ENCODE measurements at places on chromosomes 13 and 19.

- no peak for DNase-seq
These were observed 48.1 kb upstream of the TSHZ3 start for GRCh38 chr19:31397308-31397707.

DNA sequence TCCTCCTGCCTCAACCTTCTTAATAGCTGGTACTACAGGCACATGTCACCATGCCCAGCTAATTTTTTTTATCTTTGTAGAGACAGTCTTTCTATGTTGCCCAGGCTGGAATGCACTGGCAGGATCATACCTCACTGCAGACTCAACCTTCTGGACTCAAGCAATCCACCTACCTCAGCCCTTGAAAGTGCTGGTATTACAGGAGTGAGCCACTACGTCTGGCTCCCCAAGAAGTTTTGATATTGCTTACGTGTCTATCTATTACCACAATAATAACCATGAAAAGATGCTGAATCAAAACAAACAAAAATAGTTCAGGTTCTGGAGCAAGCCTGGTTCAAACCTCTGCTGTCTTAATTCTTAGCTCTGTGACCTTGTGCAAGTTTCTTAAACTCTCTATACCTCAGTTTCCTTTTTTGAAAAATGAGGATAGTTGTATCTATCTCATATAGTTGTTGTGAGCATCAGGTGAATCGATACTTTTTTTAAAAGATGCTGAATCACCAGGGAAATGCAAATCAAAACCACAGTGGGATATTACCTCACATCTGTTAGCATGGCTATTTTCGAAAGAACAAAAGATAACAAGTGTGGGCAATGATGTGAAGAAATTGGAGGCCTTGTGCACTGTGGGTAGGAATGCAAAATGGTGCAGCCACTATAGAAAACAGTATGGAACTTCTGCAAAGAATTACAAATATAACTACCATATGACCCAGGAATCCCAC, 19.0 kb upstream of the LEUTX start:
- no peak for DNase-seq

- no peak for DNase-seq
These were observed 53.7 kb upstream of the MAB21L1 start for GRCh38 chr13:35530147-35530546.

DNA sequence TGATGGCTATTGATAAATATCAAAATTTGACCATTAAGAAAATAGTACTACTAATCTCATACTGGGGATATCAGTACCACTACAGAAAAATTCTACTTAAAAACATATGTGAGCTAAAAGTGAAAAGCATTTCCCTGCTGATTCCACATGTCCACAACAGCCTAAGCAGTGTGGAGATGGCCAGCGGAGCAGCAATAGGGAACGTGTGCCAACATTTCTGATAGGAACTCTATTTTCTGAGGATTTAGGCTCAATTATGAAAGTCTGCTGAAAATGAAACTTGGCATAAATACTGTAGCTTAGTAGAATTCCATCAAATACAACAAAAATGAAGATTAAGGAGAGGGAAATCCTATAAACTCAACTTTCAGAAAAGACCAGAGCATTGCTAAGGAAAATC, 311.6 kb downstream of the ENOX1 start:
- no peak for DNase-seq

GRCh38 chr19:32570081-32570785, 10.8 kb upstream of the PDCD5 start:
- DNase-seq = no peak

DNA sequence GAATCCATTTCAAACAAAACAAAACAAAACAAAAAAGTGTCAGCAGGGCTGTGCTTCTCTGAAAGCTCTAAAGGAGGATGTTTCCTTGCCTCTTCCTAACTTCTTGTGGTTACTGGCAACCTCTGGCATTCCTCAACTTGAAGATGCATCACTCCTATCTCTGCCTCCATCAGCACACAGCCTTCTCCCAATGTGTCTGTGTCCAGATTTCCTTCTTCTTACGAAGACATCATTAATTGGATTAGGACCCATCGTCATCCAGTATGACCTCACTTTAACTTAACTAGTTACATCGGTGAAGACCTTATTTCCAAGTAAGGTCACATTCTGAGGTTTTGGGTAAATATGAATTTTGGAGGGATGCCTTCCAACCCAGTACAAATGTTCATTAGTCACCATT, 33.8 kb upstream of the GTF2F2 start:
- DNase-seq = no peak

DNA sequence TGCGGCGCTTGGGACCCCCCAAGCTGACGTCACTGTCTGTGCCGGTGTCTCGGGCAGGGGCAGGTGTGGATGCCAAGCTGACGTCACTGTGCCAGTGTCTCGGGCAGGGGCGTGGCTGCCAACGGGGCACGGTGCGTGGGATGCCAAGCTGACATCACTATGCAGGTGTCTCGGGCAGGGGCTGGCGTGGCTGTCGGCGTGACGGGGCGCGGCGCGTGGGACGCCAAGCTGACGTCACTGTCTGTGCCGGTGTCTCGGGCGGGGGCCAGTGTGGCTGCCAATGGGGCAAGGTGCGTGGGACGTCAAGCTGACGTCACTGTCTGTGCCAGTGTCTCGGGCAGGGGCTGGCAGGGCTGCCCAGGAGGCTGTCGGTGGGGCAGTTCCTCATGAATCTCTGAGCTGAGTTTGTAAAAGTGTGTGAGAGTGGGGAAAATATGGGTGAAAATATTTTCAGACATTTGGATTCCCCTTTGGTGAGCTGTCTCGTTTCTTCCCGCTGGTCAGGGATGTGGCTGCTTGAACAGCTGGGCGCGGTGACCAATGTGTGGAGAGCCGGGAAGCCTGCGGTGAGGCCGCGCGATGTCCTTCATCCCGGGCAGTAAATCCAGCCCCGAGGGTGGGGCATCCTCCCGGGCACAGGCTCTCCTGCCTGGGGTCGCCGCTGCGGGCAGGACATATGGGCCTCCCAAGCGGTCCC, 25.2 kb downstream of the MCF2L start:
- no peak for DNase-seq

DNA sequence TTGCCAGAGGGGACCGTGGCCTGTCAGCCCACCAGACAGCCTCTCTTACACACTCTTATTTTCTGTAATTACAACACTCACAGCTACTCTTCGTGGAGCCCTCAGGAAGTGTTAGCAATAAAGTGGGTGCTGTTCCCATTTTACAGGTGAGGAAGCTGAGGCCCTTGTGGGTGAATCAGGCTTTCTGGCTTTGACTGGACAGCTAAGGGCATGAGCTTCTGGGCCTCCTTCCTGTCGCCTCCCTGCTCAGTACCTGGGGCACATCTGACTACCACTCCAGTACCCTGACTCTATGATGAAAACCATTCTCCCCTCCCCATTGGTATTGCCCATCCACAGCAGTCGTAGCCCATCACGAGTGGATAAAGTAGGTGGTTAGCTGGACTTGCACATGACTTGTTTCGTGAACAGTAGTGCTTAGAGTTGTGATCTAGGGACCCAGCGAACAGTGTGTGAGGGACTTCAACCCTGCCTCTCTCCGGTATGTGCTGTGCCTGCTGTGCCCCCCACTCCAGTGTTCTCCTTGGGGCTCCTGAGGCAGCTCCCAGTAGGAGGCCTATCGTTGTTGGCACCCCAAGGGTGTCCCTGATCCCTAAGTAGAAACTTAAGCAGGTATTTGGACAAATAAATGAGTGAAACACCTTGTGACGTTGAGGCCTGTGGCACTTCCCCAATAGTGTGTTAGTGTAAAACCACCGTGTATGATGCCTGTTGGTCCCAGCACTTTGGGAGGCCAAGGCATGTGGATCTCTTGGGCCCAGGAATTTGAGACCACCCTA, 38.6 kb downstream of the GATAD2A start:
- no peak for DNase-seq

GRCh38 chr13:111502957-111503356, 182.5 kb downstream of the TEX29 start:
- DNase-seq = no peak

DNA sequence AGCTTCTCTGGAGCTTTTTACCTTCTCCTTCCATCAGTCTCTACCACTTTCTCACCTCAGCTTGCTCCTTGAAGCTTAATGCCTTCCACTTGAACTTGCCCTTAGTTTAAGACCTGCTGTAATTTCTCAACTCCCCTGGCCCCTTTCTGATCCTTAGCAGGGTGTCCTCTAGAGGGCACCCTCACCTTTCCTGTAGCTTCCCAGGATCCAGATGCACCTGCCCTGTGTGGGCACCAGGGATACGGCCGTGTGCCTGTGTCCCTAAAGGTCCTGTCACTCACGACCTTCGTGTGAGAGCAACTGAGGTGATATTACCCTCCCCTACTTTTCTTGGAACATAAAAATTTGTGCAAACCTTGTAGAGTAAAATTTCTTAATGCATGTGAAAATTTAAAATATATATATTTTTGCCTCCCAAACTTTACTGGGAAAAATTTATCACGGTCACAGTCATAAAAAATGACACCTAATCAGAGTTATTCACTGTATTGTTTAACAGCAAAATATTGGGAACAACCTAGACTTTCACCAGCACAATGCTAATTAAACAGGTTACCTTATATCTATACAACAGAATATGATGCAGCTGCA, 46.4 kb downstream of the PSG3 start:
- peak; percentile 42 for DNase-seq

DNA sequence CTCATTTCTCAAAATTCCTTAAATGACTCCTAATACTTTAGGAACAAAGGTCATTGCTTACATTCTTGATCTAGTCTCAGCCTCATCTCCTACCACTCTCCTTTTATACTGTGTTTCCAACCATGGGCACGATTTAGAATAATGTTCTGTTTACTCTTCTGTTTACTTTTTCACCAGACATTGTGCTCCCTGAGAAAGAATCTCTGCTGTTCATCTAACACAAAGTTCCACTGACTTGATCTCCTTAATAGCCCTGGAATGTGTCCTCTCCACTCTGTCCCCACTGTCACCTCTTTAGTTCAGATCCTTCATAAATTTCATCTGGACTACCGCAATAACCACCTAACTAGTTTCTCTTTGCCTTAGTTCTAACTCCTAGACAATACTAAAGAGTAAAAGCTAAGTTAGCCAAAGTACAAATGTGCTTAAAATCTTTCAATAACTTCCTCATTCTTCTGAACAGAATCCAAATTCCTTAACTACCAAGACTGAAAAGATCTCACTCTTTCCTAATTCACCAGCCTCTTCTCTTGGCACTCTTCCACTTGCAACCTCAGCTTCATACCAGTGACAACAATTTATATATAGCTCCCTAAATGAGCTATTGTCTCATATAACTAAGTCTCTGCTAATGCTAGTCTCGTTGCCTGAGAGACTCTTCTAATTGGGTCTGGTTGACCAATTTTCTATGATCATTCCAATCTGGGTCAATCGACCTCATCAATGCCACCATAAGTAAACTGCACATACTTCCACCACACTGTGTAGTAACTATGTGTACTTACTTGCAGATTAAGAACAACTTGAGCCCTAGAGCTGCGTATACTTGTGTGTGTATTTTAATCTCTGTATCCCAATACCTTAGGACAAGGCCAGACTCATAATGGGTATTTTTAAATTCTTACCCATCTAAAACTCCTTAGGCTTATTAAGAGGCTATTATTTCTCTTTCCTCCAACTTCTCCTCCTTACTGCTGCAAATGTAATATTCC, 179.9 kb downstream of the VWA8 start:
- DNase-seq = no peak

GRCh38 chr13:77583581-77583980, 48.1 kb downstream of the SCEL start:
- no peak for DNase-seq

DNA sequence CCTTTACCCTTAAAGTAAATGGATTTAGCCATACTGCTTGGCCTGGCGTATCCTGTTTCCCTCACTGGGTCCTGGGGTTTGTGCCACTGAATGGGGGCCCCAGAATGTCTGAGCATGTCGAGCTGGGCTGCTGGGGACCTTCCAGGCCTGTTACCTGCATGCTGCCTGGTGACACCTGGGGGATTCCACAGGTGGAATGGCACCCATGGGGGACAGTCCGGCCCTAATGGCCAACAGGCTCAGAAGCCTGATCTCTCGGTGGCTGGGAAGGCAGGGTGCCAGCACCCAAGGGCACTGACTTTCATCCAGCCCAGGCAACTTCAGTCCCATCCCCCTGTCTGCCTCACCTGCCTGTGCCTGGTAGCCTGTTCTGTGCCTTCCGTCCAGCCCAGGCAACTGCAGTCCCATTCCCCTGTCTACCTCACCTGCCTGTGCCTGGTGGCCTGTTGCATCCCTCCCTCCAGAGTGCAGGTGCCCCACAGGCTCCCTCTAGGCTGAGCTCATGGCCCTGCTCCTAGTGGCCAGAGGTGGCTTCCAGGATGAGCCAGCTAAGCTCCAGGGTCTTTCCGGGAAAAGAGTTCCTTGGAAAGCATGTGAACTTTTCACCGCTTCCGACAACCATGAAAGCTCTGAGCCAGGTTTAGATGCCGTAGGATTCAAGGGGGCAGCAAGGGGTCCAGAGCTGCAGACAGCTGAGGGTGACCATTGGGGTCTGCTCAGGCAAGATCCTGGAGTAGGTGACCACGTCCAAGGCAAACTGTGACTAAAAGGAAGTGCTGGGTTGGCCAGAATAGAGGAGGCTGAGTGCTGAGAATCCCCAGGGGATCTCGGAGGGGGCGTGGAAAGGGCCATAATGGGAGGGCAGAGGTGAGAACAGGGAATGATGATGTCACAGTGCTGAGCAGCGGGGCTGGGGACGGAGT, 30.3 kb upstream of the ZNF492 start:
- no peak for DNase-seq

GRCh38 chr19:17294051-17294891, 9.0 kb downstream of the ABHD8 start:
- DNase-seq = no peak

GRCh38 chr19:38898788-38899446, 501 bp downstream of the SIRT2 start:
- no peak for DNase-seq

- DNase-seq = no peak
These were observed 22.7 kb upstream of the NAXD start for GRCh38 chr13:110592665-110593064.

DNA sequence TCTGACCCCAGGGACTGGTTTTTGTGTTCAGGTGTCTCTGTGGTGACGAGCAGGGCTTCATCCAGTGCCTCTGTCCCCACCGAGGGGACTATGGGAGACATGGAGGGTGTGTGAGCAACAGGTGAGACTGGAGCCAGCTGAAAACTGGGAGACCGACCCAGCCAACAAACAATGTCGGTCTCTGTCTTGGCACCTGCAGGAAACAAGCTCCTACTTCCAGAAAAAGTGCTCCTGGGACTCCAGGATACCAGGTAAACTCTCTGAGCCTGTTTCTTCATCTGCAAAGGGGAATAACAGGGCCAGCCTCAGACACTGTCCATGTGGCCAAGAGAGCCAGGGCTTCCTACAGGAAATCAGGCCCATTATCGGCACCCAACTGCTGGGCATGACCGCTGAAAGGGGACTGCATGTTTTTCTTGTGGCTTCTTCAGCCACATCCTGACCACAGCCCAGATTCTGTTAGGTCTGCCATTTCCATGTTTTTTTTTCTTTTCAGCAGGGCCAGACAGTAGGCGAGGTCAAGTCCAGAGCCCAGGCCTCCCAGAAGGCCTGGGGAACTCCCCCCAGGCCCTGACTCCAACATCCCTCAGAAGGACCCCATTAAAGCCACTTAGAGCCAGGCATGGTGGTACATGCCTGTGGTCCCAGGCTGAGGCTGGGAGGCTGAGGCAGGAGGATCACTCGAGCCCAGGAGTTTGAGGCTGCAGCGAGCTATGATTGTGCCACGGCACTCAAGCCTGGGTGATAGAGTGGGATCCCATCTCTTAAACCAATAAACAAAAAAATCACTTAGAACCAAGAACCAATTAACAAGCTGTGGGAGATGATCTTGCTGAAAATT, 836 bp upstream of the BST2 start:
- DNase-seq = peak; percentile 87

- no peak for DNase-seq
These were observed 12.3 kb upstream of the LENG8 start for GRCh38 chr19:54436628-54437252.

- DNase-seq = no peak
These were observed 12.0 kb downstream of the FPR2 start for GRCh38 chr19:51772977-51773376.

- DNase-seq = no peak
These were observed 36.5 kb upstream of the HMGB1 start for GRCh38 chr13:30502237-30502636.
